ENCODE measurements at places on chromosomes 2 and 18. TPM values are rescaled to one million over a fixed set of nuclear protein-coding genes. Genes with fewer than 3 reads are reported as not detected.

The NOSTRIN gene
- total RNA-seq = 0.81 TPM

The LONRF2 gene
- total RNA-seq = 1.8 TPM

The GREB1L gene
- total RNA-seq = 3.7 TPM

The FAHD2A gene
- total RNA-seq = 2.7 TPM

The RBKS gene
- 1.4 TPM for total RNA-seq

The KDSR gene
- 55.0 TPM for total RNA-seq

The MOCOS gene
- total RNA-seq = 3.5 TPM

DNA sequence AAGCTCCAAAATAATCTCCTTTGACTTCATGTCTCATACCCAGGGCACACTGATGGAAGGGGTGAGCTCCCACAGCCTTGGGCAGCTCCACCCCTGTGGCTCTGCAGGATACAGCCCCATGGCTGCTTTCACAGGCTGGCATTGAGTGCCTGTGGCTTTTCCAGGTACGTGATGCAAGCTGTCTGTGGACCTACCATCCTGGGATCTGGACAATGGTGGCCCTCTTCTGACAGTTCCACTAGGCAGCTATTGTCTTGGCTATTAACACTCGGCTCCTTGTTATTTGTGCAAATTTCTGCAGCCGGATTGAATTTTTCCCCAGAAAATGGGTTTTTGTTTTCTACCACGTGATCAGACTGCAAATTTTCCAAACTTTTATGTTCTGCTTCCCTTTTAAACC, 634.2 kb downstream of the TSN start:
- DNase-seq = no peak

DNA sequence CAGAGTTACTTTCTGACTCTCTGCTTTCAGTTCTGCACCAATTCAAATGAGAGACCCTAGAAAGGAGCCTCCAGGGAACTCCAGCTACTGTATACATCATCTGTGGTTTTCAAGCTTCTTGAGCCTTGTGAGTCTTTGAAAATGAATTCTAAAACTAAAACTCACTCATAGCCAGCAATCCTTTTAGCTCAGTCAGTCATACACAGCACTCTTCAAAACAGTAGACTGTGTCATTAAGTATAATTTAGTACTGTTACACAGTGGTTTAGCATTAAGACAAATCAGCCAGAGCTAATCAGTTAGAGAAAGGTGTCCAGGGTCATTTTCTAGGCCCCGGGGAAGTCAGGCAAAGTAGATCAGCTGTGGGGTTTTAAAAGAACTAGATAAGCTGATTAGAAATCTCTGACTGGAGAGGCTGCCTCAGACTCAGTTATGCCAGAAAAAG, 322.1 kb upstream of the THUMPD2 start:
- peak; percentile 57 for DNase-seq

DNA sequence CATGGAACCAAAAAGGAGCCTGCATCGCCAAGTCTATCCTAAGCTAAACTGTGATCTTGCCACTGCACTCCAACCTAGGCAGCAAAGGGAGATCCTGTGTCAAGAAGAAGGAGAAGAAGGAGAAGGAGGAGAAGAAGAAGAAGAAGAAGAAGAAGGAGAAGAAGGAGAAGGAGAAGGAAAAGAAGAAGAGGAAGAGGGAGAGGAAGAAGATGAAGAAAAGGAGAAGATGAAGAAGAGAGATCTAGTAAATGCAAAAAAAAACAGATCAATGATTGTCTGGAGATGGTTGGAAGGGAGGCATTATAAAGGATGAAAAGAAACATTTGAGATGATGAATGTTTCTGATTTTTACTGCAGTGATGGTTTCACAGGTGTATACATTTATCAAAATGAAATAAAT, 1629.0 kb upstream of the PIK3C3 start:
- DNase-seq = no peak

DNA sequence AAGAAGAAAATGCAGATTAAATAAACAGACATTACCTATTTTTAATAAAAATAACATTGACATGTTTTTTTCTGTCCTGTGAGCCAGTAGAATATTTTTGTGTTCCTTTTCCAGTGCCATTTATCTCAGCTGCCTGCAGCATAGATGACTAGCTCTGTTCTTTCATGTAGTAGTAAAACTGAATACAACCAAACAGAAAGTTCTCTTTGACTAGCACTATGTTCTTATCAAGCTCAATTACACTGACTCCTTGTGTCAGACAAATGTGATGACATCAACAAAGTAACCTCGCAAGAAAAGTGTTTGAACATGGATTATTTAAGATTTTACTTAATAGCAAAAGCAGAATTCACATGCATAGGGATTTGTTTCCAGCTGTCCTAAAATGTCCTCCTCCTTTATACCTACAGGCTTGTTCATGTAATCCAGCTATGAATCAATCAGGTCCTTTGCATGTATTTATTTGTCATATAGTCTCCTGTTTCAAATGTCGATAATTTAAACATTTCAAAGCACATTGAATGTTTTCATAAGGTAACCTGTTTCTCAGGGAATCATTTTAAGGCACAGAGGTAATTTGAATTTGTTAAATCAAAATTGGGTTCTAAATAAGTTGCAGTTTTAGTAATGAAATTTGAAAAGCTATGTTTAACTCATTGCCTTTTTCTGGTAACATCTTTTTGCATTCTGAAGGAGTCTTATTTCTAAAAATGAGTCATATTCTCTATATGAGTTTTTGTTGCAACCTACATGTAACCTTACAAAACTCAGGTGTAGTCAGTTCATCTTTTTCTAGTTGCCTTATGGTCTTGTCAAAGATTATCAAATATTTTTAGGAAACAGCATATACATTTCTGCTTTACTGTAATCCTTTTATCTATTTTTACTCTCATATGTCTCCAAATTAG, 215.3 kb upstream of the GULP1 start:
- peak; percentile 2 for DNase-seq

DNA sequence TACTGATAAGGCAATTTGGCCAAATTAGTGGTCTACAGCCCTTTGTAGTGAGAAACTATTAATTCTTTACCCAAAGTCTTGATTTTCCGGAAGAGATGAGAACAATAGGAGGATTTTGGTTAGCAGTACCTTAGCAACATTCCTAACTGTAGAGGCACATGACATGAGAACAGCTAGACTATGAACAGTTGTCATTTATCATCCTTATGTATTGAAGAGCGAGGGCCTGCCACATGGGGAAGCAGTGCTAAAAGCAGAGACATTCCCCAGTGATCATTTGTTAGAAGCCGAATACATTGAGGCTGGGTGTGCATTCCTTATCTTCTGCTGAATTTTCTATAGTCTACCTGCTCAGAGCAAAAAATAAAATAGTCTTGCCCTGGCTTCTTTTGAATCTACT, 65.2 kb downstream of the RBBP8 start:
- no peak for DNase-seq

DNA sequence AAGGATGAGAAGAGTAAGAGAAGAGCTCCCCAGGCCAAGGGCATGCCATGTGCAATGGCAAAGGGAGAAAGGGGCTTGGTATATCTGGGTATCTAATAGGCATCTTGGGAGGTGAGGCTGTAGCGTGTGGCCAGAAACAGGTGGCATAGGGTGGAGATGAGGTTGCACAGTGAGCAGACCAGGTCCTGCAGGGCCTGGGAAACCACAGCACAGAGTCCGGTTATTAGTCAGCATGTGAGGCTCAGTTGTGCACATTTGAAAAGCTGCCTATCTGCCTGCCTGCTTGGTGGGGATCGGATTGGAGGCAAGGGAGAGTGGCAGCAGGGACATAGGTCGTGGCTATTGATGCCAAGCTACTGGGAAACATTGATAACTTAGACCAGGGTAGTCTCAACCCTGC, 190.6 kb downstream of the TPGS2 start:
- DNase-seq = no peak

GRCh38 chr2:240164586-240164985, 24.1 kb upstream of the OTOS start:
- no peak for DNase-seq

DNA sequence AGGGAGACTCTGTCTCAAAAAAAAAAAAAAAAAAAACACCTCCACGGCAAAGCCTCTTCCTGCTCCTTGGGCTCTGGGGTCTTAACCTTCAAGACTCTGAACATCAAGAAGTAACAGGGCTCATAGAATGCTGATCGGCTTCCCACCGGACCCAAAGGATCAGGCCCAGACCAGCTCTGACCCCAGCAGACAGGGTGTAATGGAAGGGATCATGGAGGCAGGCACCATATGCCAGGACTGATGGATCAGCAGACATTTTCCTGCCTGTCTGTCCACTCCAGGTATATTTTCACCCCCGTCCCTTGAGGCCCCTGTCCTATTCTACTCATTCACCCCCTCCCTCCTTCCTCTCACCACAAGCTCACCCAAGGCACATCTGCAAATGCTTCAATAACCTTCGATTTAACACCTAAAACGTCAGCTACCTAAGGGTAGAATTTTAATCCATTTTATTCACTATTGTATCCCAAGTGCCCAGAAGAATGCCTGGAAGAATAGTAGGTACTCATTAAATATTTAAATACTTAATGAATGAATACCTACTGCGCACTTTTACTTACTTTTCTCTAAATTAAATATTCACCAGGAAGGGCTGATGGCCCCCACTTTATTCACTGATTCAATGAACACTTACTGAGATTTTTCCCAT, 4.6 kb upstream of the SPEG start:
- DNase-seq = no peak

- peak; percentile 34 for DNase-seq
Measured at GRCh38 chr18:23662309-23663263, at the start of gene ANKRD29. Gene ANKRD29 (minus strand): TSS chr18:23662911. CDS start chr18:23662730, 181 bp downstream.

- no peak for DNase-seq
Measured at GRCh38 chr2:1718339-1719220, 25.7 kb downstream of the PXDN start.

GRCh38 chr2:69733342-69734034, 8.4 kb upstream of the ANXA4 start:
- DNase-seq = no peak

- no peak for DNase-seq
Measured at GRCh38 chr2:223069988-223070387, 18.0 kb downstream of the KCNE4 start.

DNA sequence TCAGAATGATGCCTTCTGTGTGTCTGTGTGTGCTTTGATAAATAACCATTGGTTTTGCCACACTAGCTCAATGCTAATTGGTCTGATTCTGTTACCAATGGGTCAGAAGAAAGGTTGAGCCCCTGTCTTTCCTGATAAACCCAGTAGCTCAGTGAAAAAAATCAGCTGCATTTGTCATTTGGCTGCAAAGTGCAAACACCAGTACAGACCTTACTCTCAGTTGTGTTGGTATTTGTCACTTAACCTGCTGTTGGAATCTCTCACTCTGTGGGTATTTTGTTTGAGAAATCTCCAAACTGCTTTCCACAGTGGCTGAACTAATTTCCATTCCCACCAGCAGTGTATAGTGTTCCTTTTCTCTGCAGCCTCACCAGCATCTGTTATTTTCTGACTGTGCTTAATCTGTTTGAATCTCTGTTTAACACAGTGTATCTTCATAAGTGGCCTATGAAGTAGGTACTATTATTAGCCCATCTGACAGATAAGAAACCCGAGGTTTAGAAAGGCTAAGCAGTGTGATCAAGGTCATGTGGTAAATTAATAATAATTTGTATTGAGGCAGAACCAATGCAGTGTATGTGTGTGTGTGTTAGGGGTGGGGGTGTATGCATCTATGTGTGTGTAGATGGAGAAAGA, 26.7 kb downstream of the LIMS1 start:
- DNase-seq = no peak

DNA sequence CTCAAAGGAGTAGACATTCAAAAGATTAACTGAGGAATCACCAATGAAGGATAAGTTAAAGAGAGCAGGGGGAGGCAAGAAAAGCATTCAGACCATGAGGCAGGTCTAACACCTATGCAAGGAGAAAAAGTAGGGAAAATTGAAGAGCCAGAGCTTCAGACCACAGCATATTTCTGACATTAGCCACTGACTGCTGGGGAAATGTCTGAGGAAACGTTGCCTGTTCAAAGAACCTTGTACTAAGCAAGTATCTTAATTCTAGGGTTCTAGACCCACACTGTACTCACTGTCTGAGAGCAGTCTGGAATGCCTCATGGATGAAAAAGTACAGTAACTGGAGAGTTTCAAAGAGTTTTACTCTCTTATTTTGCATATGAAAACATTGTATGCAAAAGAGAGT, 39.5 kb upstream of the TFPI start:
- no peak for DNase-seq

DNA sequence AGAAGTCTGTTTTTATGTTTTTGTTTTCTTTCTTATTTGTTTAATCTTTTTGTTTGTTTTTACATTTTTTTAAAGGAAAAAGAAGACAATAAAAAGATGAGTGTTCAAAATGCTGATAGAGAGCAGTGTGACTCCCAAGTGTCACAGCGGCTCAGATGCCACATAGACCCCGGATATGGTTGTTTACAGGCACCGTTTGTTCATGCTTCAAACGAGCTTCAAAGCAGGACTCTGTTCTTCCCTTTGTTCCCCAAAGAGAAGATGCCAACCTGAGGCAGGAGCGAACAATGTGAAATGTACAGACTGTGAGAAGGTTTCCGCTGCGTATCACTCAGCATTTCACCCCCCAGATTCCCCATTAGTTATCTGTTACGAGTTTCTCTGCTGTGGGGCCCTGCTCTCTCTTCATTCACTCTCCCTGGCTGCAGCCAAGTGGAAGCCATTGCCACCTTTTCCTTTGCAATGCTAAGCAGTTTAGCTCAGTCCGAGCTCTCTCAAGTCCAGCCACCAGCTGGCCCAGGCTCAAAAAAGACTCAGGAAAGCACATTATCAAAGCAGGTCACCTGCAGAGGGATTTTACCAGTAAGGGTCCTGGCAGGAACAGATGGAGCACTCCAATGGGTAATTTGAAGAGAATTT, 36.4 kb upstream of the PHLPP1 start:
- no peak for DNase-seq

- no peak for DNase-seq
Measured at GRCh38 chr2:12501469-12502158, 215.1 kb upstream of the TRIB2 start.

- DNase-seq = no peak
Measured at GRCh38 chr2:177207101-177207500, 5.5 kb upstream of the HNRNPA3 start.

DNA sequence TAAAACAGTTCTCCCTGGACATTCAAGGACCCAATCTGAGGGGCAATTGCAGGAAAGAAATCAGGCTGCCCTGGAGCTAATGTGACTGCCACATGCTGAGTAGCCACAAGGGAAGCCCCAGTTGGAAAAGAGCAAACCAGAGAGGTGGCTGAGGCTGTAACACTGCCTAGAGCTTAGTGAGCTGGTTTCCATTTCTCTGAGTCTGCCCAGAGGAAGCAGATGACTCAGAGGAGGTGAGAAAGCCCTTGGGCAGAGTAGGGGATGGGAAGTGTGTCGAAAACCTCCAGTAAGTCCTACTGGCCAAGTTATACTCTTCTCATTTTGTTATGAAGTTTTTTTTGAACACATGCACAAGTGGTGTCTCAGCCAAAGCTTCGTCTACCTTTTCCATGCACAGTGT, 753.0 kb downstream of the CNTNAP5 start:
- peak; percentile 2 for DNase-seq

GRCh38 chr18:74540652-74541421, 6.5 kb downstream of the CNDP1 start:
- peak; percentile 6 for DNase-seq

- no peak for DNase-seq
Measured at GRCh38 chr18:47582093-47582492, 330.6 kb upstream of the SKOR2 start.

DNA sequence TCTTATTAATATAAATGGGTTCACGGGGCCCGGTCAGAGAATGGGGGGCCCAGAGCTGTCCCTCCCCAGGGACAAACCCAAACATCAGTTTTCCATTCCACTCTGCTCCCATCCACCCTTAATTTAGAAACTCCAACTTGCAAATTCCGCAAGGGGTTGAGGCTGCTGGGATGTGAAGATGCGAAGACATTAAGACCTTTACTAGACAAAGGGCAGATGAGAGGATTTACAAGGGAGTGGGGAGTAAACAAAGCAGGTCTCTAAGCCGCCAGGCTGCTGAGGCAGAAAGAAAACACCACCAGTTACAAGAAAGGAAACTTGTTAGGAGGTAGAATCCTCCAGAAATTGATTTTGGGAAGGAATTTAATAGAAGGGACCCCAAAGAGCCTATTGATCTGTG, 33.1 kb downstream of the MARCO start:
- DNase-seq = no peak

All from fibroblast of the aortic adventitia (primary cell).